ENCODE measurements at places on chromosomes 1 and 21.

DNA sequence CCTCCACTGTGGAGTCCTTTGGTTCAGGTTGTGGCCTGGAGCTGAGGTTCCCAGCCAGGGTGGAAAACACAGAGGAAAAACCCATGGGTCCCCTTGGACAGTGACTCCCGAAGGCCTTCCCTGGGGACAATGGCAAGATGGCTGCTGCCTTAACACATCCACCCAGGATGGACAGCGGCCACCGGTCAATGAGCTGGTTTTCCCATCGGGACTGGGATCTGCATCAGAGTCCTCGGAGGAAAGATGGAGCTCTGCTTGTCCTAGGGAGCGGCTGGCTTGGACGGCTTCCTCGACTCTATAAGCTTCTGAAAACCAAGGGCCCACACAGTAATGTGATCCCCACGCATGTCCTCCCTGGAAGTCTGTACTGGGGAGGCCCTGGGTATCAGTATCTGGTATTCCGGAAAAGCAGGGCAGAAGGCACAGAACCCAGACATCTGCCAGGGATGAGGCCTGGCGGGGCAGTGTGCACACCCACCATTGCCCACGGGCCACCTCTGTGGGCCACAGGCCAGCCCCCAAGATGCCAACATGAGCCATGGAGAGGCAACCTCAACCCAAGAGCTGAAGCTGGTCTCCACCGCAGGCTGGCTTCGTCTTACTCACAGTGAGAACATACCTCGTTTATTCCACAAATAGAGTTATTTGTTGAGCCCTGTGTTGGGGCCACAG is 94.7 kb upstream of the VAMP3 start:
- no peak overlapping the region for H3K27ac ChIP-seq
- H3K4me3 ChIP-seq: no peak overlapping the region
- no peaks in the 10 kb centered on the region for H3K36me3 ChIP-seq
- H3K4me1 ChIP-seq: peaks cover 3% of the 10 kb centered on the region
- H3K27me3 ChIP-seq: peaks cover 7% of the 10 kb centered on the region

DNA sequence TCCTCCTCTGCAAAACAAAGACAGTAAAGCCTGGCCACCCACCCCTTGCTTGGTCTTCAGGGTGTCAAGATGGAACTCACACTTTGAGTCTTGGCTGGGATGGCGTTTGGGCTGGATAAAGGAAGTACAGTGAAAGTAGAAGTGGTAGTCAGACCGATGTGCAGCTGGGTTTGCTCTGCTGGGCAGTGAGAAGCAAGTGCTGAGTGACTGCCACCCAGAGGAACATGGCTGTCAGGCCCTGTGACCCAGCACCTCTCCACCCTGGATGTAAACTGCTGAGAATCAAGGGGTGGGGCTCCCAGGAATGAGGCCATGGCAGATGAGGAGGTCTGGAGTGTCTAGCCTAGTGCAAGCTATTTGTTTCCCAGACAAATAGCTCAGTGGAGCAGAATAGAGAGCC is 51.2 kb downstream of the POFUT2 start:
- no peak for DNase-seq
- H3K36me3 ChIP-seq: peaks cover under 1% of the 10 kb centered on the region
- H3K27ac ChIP-seq: no peak overlapping the region
- H3K27me3 ChIP-seq: peaks cover 4% of the 10 kb centered on the region
- H3K4me3 ChIP-seq: no peak overlapping the region
- no peaks in the 10 kb centered on the region for H3K4me1 ChIP-seq

- DNase-seq: no peak
- H3K27ac ChIP-seq: no peak overlapping the region
- peaks cover 23% of the 10 kb centered on the region for H3K4me1 ChIP-seq
Measured at GRCh38 chr1:203302456-203302855, 2.9 kb upstream of the BTG2 start.

GRCh38 chr1:200524092-200524491 is 96.5 kb downstream of the KIF14 start:
- peak overlapping the region; percentile 62 for H3K27ac ChIP-seq
- H3K4me1 ChIP-seq: peaks cover 14% of the 10 kb centered on the region

- H3K27ac ChIP-seq: peak overlapping the region; percentile 47
- DNase-seq: no peak
- peaks cover 1% of the 10 kb centered on the region for H3K4me1 ChIP-seq
- H3K27me3 ChIP-seq: no peaks in the 10 kb centered on the region
Measured at GRCh38 chr1:147384804-147385203, 142.3 kb downstream of the CHD1L start.

DNA sequence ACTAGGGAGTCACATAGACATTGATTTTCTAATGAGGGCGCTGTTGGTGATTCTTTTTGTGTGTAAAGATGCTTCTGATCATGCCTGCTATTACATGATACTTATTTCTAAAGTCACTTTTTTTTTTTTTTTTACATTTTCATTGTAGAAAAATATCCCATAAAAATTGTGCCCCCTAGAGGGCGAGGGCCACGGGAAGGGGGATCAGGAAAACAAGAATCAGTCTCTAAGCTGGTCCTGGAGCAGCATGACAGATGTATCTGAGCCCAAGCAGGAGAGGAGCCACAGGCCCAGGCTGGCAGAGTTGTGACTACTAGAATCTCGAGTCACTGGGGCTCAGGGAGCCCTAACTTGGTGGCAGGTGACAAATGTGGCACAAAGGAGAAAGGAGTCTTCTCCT is 28.1 kb downstream of the ZSCAN20 start:
- no peak overlapping the region for H3K27ac ChIP-seq
- H3K4me1 ChIP-seq: no peaks in the 10 kb centered on the region
- H3K27me3 ChIP-seq: no peaks in the 10 kb centered on the region
- no peak for DNase-seq
- no peak overlapping the region for H3K4me3 ChIP-seq

DNA sequence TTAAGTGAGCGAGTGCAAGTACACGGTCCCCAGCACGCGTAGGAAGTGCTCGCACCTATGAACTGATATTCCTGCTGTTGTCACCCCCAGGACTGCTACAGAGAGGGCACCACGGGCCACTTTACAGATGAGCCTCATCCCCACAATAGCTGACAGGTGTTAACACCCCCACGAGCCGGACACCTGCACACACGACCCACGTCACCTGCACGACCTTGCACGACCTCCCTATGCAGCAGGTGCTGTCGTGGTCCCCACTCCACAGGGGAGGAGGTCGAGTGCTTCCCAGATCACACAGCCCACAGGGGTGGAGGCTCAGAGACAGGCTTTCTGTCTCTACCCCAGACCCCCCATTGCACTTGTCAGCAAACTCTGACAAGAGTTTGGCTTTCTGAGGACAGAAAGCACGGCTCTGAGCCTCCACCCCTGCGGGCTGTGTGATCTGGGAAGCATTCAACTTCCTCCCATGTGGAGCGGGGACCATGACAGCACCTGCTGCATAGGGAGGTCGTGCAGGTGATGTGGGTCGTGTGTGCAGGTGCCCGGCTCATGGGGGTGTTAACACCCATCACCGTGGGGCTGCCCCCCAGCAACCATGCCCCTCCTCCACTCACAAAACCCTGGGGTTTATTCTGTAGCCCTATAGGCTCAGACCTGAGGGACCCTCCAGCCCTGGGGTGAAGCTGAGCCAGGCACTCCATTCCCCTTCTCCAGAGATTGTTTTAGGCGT is 80.8 kb downstream of the MATN1 start:
- no peak overlapping the region for H3K4me3 ChIP-seq
- H3K27ac ChIP-seq: no peak overlapping the region
- H3K27me3 ChIP-seq: peaks cover 21% of the 10 kb centered on the region
- no peaks in the 10 kb centered on the region for H3K36me3 ChIP-seq
- H3K4me1 ChIP-seq: no peaks in the 10 kb centered on the region

GRCh38 chr1:108851567-108851966 is 5.3 kb downstream of the AKNAD1 start:
- no peak overlapping the region for H3K4me3 ChIP-seq
- H3K4me1 ChIP-seq: peaks cover 11% of the 10 kb centered on the region
- DNase-seq: no peak
- no peak overlapping the region for H3K27ac ChIP-seq
- no peaks in the 10 kb centered on the region for H3K27me3 ChIP-seq
- H3K36me3 ChIP-seq: no peaks in the 10 kb centered on the region

GRCh38 chr1:116290085-116290705 is 82.8 kb upstream of the ATP1A1 start:
- DNase-seq: no peak
- no peaks in the 10 kb centered on the region for H3K36me3 ChIP-seq
- no peaks in the 10 kb centered on the region for H3K27me3 ChIP-seq
- H3K4me3 ChIP-seq: no peak overlapping the region
- no peaks in the 10 kb centered on the region for H3K4me1 ChIP-seq
- H3K27ac ChIP-seq: no peak overlapping the region

GRCh38 chr1:234724516-234725176 is 114.7 kb upstream of the IRF2BP2 start:
- peak overlapping the region; percentile 78 for H3K4me3 ChIP-seq
- peak overlapping the region; percentile 99 for H3K27ac ChIP-seq
- no peaks in the 10 kb centered on the region for H3K36me3 ChIP-seq
- peaks cover 92% of the 10 kb centered on the region for H3K4me1 ChIP-seq

DNA sequence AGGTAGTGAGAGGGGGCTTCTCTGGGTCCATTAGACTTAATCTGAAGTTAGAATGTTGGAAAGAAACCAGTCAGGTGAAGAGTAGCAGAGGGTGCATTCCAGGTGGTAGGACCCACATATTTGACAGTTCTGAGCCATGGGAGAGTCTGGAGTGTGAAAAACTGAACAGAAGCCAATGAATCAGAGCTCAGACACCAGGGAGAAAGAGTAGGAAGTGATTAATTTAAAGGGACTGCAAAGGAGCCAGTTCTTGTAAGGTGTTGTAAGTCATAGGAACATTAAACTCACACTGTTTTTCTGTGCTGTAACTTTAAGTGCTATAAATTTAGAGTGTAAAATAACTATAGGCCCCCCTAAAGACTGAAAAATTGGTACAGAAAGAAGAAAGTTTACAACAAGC is 5.9 kb upstream of the DHX9 start:
- peaks cover 29% of the 10 kb centered on the region for H3K4me1 ChIP-seq
- H3K4me3 ChIP-seq: peak overlapping the region; percentile 5
- no peak overlapping the region for H3K27ac ChIP-seq
- no peak for DNase-seq
- no peaks in the 10 kb centered on the region for H3K27me3 ChIP-seq

GRCh38 chr21:42706765-42707164 is 53.3 kb downstream of the PDE9A start:
- no peak for DNase-seq
- no peaks in the 10 kb centered on the region for H3K27me3 ChIP-seq
- peaks cover 27% of the 10 kb centered on the region for H3K36me3 ChIP-seq
- no peak overlapping the region for H3K27ac ChIP-seq

DNA sequence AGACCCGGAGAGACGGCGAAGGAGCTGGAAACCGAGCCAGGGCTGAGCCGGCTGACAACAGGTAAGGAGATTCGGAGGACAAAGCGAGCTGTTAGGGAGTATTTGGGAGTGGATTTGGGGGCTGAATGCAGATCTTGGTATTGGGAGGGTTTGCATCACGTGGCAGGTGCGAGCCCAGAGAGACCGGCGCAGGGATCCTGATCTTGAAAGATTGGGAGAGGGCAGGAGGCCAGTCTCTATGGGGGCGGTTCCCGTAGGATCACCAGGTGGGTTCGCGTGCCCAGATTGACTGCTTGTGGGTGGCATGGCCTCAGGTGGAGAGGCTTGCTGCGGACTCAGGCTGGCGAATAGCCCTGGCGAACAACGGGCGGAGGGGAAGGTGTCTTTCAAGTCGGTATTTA is 204 bp downstream of the CIART start:
- peaks cover 27% of the 10 kb centered on the region for H3K4me1 ChIP-seq
- DNase-seq: no peak
- H3K27ac ChIP-seq: no peak overlapping the region
- H3K36me3 ChIP-seq: no peaks in the 10 kb centered on the region
- H3K27me3 ChIP-seq: peaks cover 19% of the 10 kb centered on the region

DNA sequence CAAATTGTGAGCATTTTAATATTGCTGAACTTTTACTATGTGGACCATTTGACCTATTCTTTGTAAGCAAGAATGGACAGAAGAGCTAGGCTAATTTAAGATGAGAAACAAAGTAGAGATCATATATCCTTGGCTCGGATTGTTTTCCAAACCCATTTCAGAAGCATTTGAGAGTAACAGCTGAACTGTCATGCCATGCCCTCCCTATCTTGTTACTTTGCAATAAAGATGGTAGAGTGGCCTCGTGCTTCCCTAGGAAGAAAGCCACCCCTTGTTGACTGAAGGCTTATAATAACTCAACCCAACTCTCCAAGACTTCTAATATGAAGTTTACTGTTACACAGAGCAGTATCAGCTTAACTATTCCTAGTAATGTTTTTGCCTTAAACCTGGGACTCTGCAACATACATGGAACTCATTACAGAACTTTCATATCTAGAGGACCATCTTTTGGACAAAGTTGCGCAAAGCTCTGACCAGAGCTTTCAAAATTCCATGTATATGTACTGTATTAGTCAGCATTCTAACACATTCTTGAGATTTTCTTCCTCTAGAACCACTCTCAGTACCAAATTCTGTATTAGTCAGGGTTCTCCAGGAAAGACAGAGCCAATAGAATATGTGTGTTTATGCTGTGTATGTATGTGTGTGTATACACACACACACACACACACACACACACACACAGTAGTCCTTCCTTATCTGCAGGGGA is 68.7 kb downstream of the ADAMTS1 start:
- no peaks in the 10 kb centered on the region for H3K27me3 ChIP-seq
- no peak overlapping the region for H3K4me3 ChIP-seq
- no peaks in the 10 kb centered on the region for H3K4me1 ChIP-seq
- H3K36me3 ChIP-seq: no peaks in the 10 kb centered on the region

- DNase-seq: no peak
- no peak overlapping the region for H3K4me3 ChIP-seq
- H3K4me1 ChIP-seq: no peaks in the 10 kb centered on the region
- H3K36me3 ChIP-seq: no peaks in the 10 kb centered on the region
- no peak overlapping the region for H3K27ac ChIP-seq
Measured at GRCh38 chr1:212959266-212960220, 9.2 kb downstream of the VASH2 start.

DNA sequence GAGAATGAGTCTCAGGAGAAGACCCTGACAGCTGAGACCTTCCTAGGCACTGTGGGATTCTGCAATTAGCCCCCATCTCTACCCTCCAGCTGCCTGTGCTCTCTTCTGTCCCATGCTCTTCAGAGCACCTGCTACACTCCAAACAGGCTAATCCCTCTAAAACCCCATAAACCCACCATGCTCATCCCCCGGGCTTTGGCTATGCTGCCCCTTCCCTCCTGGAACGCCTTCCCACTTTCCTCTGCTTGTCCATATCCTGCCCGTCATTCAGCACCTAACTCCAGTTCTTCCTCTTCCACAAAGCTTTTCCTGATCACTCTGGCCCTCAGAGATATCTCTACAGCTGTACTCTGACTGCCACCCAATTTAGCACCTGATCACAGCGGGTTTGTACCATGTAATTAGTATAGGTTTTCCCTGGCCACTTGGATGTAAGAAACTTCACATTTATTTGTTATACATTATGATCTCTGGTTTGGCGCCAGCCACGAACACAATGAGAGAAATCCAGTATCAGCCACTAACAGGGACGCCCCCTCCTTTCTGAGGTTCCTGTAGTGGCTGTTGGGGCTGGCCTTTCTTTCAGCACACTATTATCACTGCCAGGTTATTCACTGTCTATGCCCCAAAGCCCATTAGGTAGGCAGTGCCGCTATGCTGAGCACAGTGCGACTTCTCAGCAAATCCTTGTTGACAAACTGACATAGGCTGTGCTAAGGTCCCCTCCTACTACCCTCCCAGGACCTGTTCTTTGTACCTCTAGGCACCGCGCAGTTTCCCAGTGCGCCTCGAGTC is 45.1 kb downstream of the CDC7 start:
- no peaks in the 10 kb centered on the region for H3K27me3 ChIP-seq
- H3K4me3 ChIP-seq: no peak overlapping the region
- no peak overlapping the region for H3K27ac ChIP-seq
- H3K36me3 ChIP-seq: no peaks in the 10 kb centered on the region
- H3K4me1 ChIP-seq: peaks cover 20% of the 10 kb centered on the region
- no peak for DNase-seq

- no peaks in the 10 kb centered on the region for H3K4me1 ChIP-seq
- H3K36me3 ChIP-seq: no peaks in the 10 kb centered on the region
- H3K4me3 ChIP-seq: no peak overlapping the region
- DNase-seq: no peak
- no peaks in the 10 kb centered on the region for H3K27me3 ChIP-seq
Measured at GRCh38 chr1:24349891-24350290, 30.7 kb downstream of the GRHL3 start.

Data from neural crest cell (in vitro differentiated cells).